ENCODE measurements at places on chromosomes 2 and 18.

GRCh38 chr18:73283032-73283431 is 415.2 kb upstream of the NETO1 start:
- no peak for DNase-seq

DNA sequence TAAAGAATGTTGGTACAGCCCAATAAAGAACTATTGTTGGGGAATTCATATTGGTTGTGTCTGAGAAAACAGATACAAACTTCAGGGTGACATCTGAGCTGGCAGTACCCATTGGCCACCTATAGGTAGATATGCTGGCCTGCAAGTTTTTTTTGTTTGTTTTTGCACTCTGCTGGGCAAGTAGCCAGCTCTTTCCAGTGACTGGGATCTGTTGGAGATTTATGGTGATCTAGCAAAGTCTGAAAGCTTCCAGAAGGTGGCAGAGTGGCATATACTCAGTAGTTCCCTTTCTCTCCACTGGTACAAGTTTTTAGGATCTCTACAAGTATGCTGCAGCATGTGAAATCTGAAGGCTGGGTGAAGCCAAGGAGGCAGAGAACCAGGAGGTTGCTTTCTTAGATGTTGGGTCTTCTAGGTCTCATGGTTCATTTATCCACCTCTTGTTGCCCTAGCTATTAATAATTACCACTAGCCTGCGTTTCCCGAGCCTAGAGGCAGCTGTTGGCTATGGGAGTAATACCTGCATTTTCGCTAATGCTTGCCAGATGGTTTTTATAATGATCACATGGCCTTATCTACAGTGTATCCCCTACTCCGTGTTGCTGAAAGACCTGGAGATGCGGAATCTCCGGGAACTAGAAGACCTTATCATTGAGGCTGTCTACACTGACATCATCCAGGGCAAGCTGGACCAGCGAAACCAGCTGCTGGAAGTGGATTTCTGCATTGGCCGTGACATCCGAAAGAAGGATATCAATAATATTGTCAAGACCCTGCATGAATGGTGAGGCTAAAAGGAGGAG is 9.5 kb downstream of the COPS7B start:
- DNase-seq = no peak

- no peak for DNase-seq
These were observed 188.3 kb upstream of the RND3 start for GRCh38 chr2:150675807-150676206.

- no peak for DNase-seq
These were observed 270.7 kb upstream of the THUMPD2 start for GRCh38 chr2:40049781-40050180.

DNA sequence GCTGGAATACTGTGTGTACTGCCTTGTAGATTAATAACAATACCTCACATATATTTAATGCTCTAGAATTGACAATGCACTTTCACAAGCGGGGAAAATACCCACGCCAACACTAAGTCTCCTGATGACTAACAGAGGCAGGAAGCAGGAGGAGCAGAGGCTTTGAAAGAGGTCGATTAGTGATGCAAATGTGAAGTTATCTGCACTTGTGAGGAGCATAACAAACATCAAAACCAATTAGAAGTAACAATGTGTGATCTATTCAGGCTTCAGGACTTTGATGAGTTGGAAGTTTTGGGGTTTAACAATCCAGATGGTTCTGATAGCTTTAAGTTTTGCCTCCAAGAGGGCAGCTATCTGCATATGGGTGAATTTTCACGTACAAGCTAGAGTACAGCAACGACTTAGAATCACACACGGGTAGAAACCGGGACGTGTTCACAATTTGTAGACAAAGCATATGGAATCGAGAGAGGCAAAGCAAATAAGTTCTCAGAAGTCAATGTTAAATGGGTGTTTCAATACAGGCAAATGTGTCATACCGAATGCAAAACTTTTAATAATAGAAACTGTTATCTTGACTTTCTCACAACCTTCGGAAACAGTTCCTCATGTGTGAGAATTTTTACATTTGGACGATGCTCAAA is 114.5 kb downstream of the METTL8 start:
- no peak for DNase-seq

- no peak for DNase-seq
These were observed 32.4 kb upstream of the CASP10 start for GRCh38 chr2:201150454-201151020.

DNA sequence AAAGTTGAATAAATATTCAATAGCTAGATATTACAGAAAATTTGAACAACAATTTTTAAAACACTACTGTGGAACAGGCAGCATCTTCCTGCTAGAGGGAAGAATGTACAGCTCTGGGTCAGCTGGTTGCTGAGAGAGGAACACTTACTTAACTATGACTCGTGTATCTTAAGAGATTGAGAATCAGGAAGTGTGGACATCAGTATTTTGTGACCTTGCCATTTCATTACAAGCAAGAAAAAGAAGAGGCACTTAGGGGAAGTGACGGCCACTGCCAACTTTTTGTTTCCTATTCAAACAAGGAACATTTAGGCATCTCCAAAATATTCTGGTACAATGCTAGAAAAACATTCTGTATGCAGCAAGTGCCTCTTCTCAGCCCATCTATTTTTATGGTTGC is 45.9 kb downstream of the ITPRID2 start:
- no peak for DNase-seq

GRCh38 chr2:109290887-109291643 is 162.1 kb downstream of the SH3RF3 start:
- no peak for DNase-seq

GRCh38 chr18:78743078-78743477 is 236.5 kb upstream of the SALL3 start:
- no peak for DNase-seq

GRCh38 chr2:205543262-205543843 is 138.9 kb upstream of the NRP2 start:
- DNase-seq = no peak

GRCh38 chr18:13592246-13592645 is 134.1 kb downstream of the FAM210A start:
- DNase-seq = no peak

- DNase-seq = no peak
These were observed 79.3 kb upstream of the LGALSL start for GRCh38 chr2:64374686-64375085.

DNA sequence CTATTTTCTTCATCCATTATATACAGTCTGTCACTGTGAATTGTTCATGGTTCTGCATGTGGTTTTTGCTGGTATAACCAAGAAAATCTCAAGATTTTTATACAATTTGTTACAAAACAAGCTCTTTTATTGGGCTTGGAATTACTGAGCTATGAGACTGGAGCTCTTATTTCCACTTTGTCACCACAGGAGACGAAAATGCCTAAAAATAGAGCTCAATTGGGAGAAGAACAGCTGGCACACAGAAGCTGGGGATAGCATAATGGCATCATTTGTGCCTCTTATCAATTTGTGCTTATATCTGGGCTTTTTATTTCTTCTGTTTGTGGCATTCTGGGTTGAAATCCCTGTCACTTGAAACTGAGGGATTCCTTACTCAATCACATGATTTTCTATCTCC is 219.1 kb downstream of the CALCRL start:
- DNase-seq = no peak

DNA sequence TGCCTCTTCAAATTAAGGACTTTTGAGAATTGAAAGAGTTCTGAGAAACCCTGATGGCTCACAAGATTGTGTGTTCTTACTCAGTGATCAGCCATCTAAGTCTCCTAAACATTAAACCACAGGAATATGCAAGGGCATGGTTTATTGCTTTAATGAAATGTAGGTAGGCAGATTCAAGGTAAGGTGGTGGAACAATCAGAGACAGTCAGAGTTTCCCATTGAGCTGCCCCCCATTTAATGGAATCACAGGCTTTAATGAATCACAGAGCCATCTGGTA is 107.8 kb upstream of the LRATD1 start:
- DNase-seq = no peak

DNA sequence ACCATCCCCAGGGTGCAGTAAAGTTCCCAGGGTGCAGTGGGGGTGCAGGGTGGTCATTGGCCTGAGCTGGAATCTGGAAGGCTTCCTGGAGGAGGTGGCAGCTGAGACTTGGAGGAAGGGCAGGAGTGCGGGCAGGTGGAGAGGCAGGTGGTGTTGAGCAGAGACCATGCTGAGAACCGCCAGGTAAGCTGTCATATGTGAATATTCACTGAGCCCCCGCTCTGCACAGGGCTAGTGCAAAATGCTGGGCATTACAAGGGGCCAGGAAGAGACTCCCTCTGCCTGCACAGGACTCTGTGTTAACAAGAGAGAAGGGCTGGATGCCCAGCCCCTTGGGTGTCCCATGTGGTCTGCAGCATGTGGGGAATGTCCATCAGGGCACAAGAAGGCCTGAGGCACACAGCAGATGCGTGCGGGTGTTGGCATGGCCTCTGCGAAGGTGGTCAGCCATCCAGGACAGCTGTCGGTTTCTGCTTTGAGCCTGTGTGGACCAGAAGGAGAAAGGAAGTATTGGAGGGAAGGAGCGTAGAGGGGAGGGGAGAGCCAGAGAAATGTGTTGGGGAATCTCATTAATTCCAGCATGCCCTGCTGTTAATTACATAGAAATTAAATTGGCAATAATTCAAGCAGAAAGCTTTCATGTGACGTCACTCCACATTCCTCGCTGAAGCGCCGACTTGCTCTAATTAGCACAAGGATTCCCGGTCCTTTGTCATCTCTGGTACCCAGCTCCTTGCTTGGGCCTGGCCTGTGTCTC is 62.8 kb upstream of the OTOS start:
- DNase-seq = no peak

- DNase-seq = no peak
These were observed 98.5 kb upstream of the NOSTRIN start for GRCh38 chr2:168703926-168704325.

DNA sequence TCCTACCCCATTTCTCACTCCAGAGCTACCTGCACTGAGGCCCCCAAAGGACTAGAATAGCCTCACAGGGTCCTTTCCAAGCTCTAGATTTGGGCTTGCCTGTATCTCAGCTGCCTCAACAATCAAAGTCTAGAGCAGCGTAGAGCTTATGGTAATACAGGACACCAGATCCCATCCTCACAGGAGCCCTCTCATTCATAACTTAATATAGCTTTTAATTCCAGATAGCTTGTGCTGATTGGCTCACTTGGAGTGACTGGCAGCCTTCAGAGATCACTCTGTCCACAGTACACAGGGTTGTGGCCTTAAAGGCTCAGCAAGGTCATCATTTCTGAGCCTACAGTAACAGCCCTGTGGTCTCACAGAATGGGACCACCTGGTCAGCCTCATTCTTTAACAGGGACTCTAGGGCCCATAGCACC is 51.4 kb downstream of the ZFP36L2 start:
- no peak for DNase-seq

GRCh38 chr2:45759310-45759851 is 107.9 kb downstream of the PRKCE start:
- no peak for DNase-seq

- no peak for DNase-seq
These were observed 99.2 kb upstream of the ITGA4 start for GRCh38 chr2:181357979-181358378.

DNA sequence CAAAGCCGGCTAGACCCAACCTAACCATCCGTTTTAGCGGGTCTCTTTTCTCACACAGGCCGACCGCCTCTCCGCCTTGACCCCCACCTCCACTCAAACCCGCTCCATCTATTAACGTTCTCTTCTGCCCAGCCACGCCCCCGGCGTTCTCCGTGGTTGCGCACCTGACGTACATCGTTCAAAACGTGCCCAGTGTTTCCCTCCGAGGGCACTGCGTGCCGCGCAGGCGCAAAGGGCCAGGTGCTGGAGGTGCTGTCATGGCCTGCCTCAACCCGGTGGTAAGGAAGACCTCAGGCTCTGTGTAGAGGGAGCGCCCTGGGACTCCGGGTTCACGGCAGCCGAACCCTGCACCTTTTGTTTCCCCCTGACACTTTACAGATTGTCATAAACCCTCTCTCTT is at the start of gene GTF2A1L:
GTF2A1L (plus strand) TSS at position 239 of the 400 bp plus-strand sequence; CDS start at position 258, 19 bp downstream.
- DNase-seq = no peak

DNA sequence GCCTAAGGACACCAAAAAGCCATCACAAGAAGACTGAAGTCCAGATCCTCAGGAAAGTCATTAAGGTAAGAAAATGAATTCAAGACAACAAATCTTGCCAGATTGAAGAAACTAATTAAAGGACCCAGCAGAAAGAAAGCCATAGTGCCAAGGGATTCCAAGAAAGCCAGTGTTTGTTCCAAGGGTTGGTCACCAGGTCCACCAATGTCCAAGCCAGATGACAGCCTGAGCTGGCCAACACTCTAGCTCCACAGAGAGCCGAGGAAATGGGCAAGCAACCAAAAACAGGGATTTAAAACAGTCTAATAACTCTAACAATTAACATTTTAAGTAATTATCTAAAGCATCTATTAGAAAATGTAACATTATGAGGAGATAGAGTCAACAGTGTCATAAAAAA is 49.2 kb downstream of the DNER start:
- no peak for DNase-seq

GRCh38 chr2:128722489-128722888 is 403.8 kb upstream of the HS6ST1 start:
- DNase-seq = no peak

DNA sequence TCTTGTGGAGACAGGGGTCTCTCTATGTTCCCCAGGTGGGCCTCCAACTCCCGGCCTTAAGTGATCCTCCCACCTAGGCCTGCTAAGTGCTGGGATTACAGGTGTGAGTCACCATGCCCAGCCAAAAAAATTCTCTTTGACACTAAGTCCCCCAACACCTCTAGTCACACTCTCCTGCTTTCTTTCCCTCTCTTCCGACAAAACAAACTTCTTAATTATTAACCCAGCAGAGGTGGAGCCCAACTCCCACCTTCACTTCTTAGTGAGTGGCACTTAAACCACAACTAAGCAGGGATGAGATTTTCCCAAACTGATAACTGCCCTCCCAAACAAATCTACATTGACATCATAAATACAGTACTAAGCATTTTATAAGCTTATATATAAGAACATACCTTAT is 60.5 kb upstream of the PMAIP1 start:
- no peak for DNase-seq

DNA sequence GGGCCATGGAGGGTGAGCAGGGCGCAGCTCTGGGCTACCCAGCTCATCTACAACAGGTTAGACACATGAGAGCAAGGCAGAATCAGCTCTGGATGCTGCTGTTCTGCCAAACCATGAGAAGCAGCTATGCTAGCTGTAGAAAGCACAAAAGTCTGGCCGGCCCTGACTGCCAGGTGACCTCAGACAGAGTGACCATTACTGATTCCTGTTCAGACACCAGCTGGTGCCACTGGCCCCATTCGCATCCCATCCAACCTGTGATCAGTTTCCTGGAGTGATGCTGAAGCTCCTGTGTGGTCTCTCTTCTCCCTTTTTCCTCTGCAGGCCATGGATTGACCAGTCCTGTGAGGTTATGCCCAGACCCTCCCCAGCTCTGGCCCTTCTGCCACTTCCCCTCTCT is 14.3 kb downstream of the RBMS1 start:
- DNase-seq = no peak

GRCh38 chr2:70141902-70142589 is 48.8 kb downstream of the C2orf42 start:
- no peak for DNase-seq

GRCh38 chr2:9972621-9973479 is 21.4 kb downstream of the GRHL1 start:
- no peak for DNase-seq
